ENCODE measurements at places on chromosomes 11 and 22.

GRCh38 chr11:128181088-128181480 lies 406.3 kb downstream of the ETS1 start:
- no peak for DNase-seq

GRCh38 chr22:19879643-19879991 lies 24.9 kb upstream of the GNB1L start:
- DNase-seq, result no peak

- no peak for DNase-seq
Measured at GRCh38 chr11:113723787-113724186, 17.7 kb upstream of the TMPRSS5 start.

DNA sequence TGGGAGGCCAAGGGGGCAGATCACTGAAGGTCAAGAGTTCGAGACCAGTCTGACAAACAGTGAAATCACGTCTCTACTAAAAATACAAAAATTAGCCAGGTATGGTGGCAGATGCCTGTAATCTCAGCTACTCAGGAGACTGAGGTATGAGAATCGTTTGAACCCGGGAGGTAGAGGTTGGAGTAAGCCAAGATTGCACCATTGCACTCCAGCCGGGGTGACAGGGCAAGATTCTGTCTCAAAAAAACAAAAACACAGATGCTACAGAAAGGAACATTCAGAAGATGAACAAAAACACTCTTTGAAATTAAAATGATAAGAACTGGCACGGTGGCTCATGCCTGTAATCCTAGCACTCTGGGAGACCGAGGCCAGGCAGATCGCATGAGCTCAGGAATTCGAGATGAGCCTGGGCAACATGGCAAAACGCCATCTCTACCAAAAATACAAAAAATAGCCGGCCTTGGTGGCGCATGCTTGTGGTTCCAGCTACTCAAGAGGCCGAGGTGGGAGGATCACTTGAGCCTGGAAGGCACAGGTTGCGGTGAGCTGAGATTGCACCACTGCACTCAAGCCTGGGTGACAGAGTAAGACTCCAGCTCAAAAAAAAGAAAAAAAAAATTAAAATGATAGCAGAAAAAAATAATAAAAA lies 8.5 kb downstream of the RAB6A start:
- DNase-seq, result no peak

DNA sequence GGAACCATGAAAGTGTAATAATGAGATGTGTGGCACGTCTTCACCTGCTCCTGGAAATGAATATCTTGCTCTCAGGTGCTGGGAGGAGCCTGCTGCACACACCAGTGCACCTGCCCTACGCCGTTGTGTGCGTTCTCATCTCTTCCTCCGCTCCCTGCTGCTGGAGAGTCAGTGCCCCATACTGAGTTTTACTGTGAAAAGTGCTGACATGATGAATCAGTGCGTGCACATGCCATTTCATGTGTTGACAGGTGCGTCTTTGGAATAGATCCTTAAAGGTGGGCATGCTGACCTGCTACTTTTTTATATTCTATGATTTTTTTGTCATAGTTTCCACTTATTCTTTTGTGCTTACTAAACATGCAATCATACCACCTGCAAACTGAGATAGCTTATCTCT lies 1015.8 kb downstream of the BRD1 start:
- no peak for DNase-seq

DNA sequence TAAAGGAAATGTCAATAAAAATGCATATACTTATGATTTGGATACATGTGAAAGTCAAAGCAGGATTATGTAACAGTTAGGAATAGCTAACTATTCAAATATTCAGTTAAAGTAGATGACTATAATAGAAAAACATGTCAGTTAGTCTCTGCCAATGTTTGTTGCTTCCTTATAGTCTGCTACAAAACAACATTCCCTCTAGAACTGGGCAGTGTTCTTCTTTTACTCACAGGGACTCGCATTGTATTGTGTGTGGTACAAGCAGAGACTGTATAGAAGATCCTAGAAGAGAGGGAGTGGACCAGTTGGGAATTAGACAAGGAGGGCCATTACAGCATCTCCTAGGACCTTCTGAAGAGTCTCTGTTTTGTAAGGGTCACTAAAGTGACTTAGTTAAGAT lies 10.6 kb downstream of the ACAT1 start:
- DNase-seq, result no peak

GRCh38 chr11:121870206-121871045 lies 245.6 kb downstream of the BLID start:
- no peak for DNase-seq

DNA sequence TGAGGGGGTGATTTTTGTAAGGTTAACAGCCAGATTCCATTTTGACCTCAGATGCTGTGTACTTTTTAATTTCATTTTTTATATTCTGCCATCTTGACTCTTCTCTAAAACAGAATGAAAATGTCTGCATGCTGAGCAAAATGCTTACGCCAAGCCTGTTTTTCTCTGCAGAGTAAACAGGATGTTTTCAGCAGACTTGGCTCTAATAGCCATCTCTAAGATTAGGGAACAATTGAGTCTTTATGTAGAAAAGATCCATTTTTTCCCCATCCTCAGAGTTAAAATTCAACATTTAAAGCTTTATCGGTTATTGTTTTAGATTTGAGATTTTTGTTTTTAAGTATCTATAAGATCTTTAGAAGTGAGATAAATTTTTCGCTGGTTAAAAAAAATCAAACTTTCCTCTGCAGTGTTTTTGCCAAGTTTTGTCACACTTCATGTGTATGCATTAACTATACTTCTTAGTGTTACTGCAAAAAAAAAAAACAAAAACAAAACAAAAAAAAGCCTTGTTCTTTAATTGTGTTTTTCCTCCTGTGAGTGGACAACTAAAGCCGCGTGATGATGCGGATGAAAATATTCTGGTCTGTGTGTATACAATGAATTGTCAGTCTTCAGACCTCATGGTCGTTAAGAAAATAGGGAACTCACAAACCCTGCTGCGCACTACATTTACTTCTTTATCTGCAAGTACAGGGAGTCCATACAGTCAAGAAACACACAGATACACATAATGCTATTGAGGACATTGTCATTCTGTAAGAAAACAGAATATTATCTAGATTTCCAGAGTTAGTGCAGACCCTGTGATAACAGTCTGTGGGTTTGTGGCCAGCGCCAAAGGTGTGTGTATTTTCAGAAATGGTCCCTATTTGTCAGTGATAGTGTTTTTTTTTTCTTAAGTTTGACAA lies 17.5 kb upstream of the ADSL start:
- no peak for DNase-seq

DNA sequence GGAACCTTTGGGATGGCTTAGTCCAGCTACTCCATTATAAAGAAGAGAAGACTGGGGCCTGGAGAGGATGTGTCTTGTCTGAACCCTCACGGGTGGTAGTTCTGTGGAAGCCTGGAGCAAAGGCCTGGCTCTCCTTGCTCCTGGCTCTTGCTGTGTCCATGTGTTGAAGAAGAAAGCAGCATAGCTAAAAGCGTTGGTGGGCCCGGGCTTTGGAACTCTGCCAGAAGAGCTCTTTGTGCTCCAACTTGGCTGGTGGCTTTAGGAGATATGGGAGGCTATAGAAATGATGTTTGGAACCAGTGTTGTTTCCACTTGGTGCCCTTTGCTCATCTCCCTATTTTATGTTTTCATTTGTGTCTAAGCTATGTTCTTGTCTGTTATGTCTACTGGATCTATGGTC lies 131.1 kb downstream of the DBX1 start:
- DNase-seq, result no peak

DNA sequence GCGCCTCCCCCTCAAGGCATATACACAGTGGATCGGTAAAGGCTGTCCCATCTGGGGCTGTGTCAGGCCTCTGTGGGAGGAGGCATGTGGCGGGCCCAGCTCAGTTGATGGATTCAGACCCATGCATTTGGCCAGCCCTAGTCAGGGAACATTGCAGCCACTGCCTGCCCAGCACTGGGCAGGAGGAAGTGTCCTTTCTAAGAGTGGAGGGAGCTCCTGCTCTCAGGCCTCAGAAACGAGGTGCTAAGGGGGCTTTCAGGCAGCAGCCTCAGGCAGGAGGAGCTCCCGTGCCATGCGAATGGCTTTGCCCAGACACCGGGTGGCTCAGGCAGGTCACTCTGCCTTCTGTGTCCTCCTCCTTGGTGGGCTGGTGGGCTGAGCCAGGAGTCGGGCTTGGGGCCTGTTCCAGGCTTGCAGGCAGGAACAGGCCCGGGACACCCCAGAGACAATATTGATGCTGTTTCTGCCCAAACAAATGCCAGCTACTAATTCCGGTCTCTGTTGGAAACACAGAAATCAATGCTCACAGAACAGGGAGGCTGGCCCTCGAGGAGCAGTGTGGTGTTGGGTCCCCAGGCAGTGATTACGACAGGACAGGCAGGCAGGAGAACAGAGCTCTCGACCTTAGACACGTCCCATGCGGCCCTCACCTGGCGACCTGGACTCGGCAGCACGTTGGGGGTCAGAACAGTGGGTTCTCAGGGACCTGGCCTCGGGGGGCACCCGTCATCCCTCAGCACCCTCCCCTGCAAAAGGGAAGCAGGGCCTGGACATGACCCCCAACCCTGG lies 42.3 kb upstream of the CCDC188 start:
- no peak for DNase-seq

GRCh38 chr11:99773646-99774045 lies 752.9 kb downstream of the CNTN5 start:
- no peak for DNase-seq

GRCh38 chr11:62602141-62603071 lies 741 bp upstream of the MTA2 start:
- no peak for DNase-seq

- no peak for DNase-seq
Measured at GRCh38 chr11:67117176-67117575, 1.9 kb upstream of the KDM2A start.

- no peak for DNase-seq
Measured at GRCh38 chr22:27032091-27032761, 374.8 kb downstream of the MIAT start.

- no peak for DNase-seq
Measured at GRCh38 chr11:123472236-123472935, 42.3 kb downstream of the GRAMD1B start.

GRCh38 chr11:1532014-1532586 lies 40.0 kb downstream of the DUSP8 start:
- no peak for DNase-seq

- DNase-seq, result no peak
Measured at GRCh38 chr11:134616038-134616437, 204.0 kb upstream of the B3GAT1 start.

- DNase-seq, result no peak
Measured at GRCh38 chr22:41922328-41922727, 4.3 kb downstream of the TNFRSF13C start.

DNA sequence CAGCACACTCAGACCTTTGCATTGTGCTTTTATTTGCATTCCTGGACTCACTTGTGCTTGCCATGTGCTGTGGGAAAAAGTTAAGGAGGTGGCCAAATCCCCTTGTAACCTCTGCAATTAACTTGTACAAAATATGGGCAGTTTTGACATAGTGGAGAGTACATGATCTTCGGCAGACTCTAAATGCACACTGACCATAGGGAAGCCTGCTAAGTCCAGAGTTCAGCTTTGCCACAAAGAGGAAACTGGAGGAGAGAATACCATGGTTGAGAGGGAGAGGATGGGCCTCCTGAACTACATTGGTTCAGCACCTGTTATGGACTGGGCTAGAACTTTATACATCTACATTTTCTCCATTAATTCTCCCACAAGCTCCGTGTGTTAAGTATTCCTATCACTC lies 37.6 kb upstream of the CEP295 start:
- no peak for DNase-seq

DNA sequence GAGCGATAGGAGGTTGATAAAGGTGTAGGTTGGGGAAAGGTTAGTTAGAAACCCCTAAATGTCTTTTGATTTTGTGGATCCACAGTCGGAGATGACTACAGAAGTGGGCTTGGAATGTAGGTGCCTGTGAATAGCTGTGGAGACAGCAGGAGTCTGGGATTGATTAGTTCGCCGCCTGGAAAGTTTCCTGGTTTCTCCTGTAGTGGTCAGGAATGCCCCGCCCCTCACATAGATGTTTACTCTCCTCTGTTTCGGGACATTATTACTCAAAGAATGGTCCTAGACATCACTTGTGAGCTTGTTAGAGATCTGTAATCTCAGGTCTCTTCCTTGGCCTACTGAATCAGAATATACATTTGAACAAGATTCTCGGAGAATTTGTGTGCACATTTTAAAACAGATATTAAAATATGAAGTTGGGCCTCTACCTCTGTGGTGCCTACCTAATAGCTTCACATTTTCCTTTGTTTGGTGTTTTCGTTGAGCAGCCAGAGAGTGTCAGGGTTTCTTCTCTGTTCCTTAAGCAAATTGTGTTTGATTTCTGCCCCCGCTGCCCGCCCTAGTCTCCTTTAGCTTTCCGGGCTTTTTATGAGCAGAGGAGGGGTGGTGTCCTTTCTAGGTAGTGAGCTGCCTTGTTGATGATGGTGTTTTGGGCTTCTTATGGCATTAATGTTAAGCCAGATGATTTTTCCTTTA lies 89.4 kb downstream of the PPP6R3 start:
- DNase-seq, result no peak

DNA sequence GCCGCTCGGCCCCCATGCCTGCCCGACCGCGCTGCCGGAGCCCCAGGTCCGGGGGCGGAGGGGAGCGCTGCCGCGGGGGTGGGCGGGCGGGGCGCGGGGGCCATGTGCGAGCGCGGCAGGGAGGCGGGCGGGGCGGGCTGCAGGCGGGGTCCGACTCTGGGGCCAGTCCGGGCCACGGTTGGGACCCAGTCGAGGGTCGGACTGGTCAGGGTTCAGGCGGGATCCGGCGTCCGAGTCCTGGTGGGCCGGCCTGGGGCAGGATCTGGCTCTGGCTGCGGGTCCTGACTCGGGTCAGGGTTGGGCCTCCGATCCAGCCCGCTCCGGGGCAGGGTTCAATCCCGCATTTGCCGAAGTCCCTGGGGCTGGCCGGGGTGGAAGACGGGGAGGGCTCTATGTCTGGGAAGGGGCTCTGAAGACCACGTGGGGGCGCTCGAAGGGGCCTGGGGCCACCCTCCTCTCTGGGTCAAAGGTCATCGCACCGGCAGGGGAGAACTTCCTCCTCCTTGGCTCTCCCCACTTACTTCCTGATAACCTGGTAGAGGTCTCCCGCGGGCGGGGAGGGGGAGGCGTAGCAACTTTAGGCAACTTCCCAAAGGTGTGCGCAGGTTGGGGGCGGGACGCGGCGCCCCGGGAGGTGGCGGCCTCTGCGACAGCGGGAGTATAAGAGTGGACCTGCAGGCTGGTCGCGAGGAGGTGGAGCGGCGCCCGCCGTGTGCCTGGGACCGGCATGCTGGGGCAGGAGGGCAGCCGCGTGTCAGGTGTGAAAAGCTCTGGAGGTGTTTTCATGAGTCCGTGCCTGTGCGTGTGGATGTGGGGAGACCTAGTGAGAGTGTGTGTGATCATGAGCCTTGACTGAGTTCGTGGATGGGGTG lies 603 bp downstream of the ESRRA start:
- peak; percentile 77 for DNase-seq

All from activated CD4-positive, alpha-beta T cell treated with anti-CD3 and anti-CD28 coated beads, Interleukin-2, amount 50 U/mL, for 48 hours (primary cell).